Fibroblast of upper back skin (primary cell): ENCODE measurements at places on chromosomes 7 and 10.

DNA sequence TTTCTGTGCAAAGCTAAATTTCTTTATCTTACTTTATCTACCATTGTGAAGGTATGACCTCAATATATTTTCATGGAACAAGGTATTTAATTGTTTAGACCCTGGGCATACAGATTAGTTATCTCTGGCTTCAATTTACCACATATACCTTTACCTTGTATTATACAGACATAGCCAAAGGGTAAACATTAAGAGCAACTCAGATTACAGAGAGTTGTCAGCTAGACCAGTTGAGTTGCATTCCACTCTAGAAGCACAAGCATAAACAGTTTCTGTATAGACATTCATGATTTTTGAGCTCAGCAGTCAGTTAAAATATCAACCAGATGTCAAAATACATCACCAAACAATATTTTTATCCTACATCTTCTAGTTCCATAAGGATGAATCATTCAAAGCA lies 857.3 kb upstream of the ZWINT start:
- DNase-seq, result no peak

DNA sequence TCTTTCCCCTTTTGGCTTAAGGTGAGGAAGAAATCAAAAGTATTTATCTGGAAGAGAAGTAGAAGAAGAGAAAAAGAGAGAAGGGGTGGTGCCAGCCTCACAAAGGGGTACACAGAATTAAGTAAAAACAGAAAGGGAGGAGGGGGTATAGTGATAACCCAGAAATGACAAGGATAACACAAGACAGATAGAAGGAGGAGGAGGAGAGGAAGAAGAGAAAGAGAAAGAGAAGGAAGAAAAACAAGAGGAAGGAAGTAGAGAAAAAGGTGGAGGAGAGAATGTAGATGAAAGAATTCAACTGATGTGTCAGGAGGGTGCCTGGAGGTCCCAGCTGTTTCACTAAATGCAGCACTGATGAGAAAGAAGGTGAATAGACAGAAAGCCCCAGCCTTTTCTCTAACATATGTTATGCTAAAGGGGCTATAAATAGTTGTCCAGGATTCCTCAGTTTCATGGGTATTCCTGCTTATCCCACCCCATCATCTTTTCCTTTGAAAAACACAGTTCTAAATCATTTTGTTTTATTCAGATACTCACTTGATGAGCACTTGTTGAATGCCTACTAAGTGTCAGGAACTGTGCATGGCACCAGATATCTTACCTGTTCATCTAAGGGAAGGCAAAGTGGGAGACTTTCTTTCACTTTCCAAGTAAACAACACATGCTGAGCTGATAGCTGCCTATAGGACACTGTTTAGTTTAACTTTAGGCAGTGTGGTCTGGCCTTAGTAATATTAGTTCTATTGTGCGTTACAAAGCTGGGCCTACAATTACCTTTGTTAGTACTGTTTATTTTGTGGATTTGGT lies 8.0 kb downstream of the SEMA3E start:
- DNase-seq, result no peak

GRCh38 chr7:42747044-42747443 lies 164.8 kb downstream of the C7orf25 start:
- DNase-seq, result no peak

DNA sequence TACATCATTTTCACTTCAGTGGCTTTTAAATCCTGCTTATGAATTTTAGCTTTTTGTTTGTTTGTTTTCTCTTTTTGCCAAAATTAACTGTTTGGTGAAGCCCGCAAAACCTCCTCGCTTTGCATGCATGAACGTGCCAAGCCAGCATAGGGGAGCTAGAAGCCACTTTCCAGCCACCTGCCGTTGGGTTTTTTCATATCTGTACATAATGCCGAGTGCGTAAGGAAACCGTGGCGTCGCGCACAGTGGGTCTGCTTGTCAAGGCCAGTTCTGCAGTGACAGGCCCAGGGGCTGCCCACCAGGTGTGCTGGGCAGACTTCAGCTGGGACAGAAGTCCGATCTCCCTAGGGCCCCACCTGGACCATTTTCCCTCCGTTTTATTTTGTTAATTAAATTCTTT lies 41.1 kb downstream of the WIPI2 start:
- no peak for DNase-seq

- DNase-seq, result no peak
These were observed 100.5 kb upstream of the ZNF32 start for GRCh38 chr10:43749145-43749576.

GRCh38 chr10:10460451-10460850 lies 557.2 kb upstream of the CELF2 start:
- DNase-seq, result no peak

DNA sequence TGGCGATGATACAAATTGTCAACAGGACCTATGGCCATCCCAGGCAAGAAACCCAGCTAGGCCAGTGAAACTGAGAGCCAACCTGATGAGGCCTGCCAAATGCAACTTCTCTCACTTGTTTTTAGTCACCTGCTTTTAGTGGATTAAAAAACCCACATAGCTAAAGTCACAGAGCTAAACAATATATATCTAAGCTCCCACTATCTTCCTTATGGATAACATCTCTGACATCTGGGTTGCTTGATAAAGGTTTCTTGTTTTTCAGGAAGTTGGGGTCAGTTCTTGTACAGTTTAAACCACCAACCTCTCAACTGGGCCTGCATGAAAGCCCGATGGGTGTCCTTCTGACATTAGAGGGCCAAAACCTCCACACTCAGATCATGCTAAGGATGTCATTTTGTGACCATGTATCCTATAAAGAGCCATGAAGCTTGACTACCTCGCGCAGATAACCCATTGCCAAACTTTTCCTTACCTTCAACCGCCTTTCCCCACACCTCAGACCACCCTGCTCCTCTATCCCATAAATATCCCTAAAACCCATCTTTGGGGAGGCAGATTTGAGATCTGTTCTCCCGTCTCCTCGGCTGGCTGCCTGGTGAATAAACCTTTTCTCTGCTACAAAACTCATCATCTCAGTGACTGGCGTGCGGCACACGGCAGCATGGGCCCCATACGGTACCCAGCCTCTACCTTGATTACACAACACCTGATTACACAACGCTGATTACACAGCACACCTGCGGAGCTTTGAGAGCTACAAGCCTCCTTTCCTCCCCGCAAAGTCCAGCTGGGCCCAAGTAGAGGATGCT lies 797 bp upstream of the STMP1 start:
- no peak for DNase-seq

GRCh38 chr10:104267721-104268404 lies 1.1 kb upstream of the GSTO2 start:
- no peak for DNase-seq

- no peak for DNase-seq
These were observed 10.7 kb downstream of the PFKP start for GRCh38 chr10:3077940-3078630.

DNA sequence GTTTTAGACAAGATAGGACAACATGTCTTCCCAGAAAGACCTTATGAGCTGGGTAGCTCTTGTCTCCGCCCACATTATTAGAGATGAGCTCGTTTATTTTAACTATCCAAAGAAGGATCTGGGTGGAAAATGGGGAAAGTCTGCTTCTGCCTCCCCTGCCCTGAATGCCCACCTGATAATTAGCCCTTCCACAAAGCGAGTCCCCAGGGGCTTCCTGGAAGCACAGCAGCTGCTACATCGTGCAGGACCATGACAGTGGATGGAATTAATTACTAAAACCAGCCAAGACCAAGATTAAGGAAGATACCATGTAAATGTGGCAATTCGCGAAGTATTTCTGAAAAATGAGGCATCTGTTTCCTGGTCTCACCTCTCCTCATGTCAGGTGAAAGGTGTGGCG lies 374.4 kb downstream of the PAXIP1 start:
- DNase-seq, result no peak

DNA sequence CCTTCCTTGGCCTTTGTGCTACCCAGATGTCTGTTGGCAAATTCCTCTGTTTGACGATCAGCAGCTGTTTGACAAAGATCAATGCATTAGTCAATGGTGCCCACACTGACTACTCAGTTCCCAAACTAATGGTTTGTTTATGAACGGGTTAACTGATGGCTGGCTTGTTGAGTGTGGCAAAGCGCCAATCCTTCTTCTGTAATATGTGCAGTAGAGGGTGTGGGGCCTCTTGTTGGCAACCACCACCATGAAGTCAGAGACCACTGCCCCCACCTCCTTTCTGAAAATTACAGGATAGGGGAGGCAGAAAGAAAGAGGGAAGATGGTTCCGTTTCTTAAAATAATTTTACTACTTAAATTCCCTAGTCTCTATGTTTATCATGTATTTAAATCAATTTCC lies 2.6 kb upstream of the PLCE1 start:
- DNase-seq, result no peak

DNA sequence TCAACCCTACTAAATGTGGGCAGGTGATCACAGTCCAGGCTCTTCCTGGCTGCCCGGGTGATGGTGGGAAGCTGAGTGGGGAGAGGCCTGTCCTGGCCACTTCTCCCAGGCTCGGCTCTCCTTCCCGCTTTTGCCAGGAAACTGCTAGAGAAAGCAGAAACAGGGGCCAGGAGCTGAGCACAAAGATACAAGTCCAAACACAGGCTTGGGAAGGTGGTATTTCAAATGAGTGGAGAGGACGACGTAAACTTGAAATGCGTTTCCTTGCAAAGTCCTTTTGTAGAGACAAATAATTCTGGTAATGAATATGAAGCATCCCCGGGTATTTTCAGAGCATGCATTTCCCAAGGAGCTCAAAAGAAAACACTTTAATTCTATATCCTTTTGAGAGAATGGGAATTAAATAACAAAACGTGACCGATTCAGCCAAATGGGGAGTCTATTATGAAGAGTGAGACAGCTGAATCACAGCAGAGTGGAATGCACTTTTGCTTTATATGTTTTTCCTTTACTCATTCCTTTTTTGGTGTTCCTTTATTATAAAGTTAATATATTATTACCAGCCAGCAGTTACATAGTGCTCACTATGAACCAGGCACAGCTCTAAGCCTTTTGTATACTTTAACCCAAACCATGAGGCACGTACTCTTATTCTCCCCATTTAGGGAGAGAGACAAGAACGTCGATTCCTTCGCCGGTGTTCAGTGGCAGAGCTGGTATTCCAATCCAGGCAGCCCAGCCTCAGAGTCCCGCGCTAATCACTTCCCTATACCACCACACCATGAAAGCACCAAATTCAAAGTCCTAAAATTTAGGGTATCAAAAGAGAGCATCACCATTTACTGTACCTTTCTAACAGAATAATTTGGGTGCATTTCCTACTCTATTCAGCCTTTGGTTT lies 218.2 kb upstream of the KLF14 start:
- peak; percentile 30 for DNase-seq

GRCh38 chr10:32077896-32078485 lies 21.8 kb upstream of the KIF5B start:
- peak; percentile 71 for DNase-seq

GRCh38 chr7:68247126-68247525 lies 1250.5 kb downstream of the TYW1 start:
- no peak for DNase-seq

- DNase-seq, result no peak
These were observed 13.2 kb upstream of the UNCX start for GRCh38 chr7:1219498-1219897.

- no peak for DNase-seq
These were observed 104.5 kb downstream of the PIP4K2A start for GRCh38 chr10:22609719-22610465.

GRCh38 chr7:115477193-115477651 lies 553.3 kb downstream of the TFEC start:
- peak; percentile 44 for DNase-seq

- DNase-seq, result no peak
These were observed 1.1 kb upstream of the PPP1R35 start for GRCh38 chr7:100437150-100438100.

DNA sequence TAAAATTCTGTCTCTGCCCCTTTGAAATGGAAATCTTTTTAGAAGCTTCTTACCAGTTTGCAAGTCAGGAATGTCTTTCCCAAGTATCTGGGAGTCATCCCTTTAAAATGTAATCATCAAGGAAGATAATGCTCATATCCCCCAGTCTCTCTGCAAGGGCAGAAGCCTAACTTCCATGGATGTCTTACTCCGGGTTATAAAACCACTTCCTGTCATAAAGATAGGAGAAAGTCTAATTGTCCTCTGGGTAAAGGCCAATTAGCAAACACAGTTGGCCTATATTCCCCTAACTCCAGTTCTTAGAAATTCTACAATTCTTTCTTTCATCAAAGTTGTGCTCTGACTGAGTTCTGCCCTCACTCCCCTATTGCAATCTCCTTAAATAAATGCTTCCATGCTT lies 1631.5 kb upstream of the LRRTM3 start:
- peak; percentile 66 for DNase-seq

DNA sequence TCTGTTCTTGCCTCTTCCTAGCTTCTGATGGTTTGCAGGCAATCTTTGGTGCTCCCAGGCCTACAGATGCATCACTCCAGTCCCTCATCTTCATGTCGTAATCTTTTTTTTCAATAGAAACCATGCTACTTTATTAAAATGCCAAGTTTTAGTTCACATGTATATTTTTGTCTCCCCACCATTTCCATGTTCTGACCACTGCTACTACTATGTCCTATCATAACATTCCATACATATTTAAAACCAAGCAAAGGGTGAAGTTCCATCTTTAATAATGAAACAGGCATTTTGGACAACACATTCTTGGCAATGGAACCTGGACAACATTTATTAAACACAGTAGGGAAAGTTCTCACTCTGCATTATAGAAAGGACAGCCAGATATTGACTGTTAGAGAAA lies 58.8 kb downstream of the ZNF518A start:
- peak; percentile 37 for DNase-seq

DNA sequence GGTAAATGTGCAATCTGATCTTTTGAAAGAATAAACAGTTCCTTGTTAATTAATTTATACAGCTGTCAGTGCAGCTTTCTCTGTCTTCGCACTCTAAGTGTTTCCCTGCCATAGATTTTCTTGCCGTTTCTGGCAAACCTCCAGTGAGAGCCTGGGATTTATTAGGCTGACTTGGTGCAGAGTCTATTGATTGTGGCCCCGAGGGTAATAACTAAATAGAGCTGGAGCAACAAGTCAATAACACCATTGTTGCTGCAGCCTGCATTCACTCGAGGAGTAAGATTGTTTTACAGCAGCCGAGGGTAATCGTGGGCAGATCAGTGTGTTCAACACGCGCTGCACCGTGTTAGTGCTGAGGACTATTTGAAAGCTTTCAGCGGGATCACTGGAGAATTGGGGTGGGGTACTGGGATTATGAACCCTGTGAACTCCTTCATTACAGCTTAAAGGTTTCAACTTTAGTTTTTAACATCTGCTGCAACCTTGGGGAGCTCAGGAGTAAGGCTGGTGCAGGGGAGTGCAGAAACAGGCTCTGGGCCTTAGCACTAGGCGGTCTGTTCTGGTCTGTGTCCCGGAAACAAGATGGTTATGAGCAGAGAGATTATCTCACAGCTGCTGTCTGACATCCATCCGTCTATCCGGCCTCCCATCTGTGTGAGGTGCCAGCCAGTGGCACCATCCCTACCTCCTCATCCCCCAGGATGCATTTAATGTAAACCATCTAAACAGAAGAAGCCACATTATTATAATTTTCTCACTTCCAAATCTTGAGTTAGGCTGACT lies 174.0 kb upstream of the TCF7L2 start:
- peak; percentile 33 for DNase-seq

DNA sequence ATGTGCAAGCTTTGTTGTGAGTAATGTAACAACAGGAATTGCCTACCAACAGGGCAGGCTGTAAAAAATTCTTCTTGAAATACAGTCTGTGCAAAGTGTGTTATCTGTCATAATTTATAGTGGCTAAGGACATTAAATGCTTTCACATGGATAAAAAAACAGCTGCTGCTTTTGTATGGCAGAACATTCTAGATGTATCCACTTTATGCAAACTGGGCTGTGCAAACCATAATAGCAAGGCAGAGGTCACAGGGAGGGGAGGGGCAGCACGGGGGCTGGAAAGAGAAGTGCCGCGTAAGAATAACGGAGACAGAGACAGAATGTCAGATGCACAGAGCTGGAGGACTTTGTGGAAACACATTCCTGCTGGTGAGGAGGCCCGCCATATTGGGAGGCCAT lies 86.1 kb downstream of the VOPP1 start:
- DNase-seq, result no peak
